ENCODE measurements at places on chromosomes 4 and X.

GRCh38 chr4:101282076-101282844 is 65.1 kb downstream of the PPP3CA start:
- peak; percentile 74 for DNase-seq

DNA sequence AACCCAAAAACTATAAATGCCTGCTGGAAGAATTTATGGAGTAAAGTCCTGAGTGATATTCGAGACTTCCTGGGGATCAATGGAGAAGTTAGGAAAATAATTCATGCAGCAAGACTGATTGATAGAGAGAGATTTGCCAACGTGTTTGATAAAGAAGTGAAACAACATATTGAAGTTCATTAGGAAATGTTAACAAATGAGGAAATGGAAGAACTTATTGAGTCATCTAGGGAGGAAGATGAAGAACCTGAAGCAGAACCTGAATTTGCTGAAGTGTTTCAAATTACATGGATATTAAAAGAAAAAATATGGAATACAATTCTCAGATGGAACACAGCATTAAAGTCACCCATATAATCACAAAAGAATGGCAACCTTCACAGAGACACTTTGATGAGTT is 39.0 kb downstream of the DDX60 start:
- DNase-seq: peak; percentile 3

DNA sequence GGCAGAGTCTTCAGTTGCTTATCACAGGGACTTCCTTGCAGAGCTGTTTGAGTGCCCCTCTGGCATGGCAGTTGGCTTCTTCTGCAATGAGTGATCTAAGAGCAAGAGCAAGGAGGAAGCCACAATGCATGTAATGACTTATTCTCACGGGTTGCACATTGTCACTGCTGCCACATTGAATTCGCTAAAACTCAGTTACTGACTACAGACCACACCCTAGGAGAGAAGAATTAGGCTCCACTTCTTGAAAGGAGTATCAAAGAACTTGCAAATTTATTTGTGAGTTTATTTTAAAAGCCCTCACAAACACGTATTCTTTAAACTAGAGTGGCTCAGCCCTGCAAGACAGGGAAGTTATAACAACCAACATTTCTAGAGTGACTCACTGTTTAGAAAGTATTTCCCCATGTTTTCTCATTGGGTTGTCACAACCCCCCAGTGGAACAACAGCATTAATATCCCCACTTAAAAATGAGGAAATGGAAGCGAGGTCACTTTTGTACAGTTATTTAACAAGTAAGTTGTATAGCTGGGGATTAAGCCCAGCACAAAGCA is 32.4 kb upstream of the RBPJ start:
- peak; percentile 87 for DNase-seq

DNA sequence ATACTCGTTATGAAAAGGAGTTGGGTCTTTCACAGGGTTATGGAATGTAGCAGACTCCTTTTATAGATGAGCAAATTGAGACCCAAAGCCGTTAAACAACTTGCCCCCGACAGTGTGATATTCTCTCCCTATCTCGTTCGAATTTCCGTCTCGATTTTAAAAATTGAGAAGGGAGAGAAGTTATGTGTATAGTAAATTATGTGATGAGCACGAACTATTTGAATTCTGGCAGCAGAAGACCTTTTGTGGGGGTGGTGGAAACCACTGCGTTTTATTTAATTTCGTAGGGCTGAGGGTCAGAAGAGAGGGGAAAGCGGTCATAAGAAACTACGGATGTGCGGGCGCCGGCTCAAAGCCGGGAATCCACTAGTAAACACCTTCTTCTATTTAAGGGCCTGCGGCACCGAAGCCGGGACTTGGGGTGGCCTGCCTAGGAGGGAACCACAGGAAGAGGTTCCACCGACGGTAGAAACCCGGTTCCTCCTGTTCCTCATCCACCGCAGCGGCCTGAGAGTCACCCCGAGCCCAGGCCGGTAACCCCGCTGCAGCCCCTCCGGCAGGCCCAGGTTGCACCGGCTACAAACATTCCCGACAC is 1.5 kb upstream of the DDX3X start:
- DNase-seq: peak; percentile 45

DNA sequence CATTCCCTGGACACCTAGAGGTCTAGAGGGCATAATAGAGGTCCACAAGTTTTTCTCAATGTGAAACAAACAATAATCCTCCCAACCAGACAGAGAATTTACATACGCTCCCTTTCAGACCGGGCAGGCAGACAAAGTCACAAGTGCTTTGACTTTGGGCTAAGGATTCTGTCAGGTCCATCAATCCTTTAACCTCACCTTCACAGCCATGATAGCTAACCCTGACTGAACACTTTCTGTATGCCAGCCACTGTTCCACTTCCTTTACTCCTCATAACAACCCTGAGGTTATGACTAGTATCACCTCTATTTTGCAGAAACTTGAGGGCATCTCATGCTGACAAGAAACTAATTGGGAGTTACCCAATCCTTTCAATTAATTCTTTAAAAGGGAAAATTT is 118.8 kb upstream of the AFF2 start:
- peak; percentile 12 for DNase-seq

DNA sequence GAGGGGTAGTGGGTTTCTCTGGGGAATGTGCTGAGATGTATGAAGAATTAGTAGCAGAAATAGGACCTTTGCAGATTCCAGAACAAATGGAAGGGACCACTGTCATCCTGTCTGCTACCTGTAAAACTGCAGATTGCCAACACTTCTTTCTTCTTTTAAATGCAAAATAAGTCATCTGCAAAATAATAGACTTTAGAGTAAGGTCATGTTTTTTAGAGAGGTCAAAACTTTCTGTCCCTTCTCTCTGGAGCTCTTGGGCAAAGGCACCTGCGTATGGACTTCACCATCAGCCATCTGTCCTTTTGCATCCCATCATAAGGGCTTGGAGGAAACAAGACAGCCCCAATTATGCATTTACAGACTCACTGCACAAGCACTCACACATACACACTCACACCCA is 121.1 kb upstream of the PPARGC1A start:
- DNase-seq: no peak

GRCh38 chr4:160546201-160546600 is 1443.3 kb downstream of the RAPGEF2 start:
- DNase-seq: no peak

- no peak for DNase-seq
Observed at GRCh38 chr4:16360694-16361262, 134.5 kb upstream of the TAPT1 start.

GRCh38 chrX:139844163-139844562 is 88.7 kb downstream of the ATP11C start:
- DNase-seq: no peak

- DNase-seq: no peak
Observed at GRCh38 chr4:128287141-128287870, at the start of gene PGRMC2. PGRMC2 (minus strand) TSS chr4:128287813; CDS start chr4:128287790, 23 bp downstream.

GRCh38 chr4:30601070-30601865 is 118.9 kb upstream of the PCDH7 start:
- no peak for DNase-seq

DNA sequence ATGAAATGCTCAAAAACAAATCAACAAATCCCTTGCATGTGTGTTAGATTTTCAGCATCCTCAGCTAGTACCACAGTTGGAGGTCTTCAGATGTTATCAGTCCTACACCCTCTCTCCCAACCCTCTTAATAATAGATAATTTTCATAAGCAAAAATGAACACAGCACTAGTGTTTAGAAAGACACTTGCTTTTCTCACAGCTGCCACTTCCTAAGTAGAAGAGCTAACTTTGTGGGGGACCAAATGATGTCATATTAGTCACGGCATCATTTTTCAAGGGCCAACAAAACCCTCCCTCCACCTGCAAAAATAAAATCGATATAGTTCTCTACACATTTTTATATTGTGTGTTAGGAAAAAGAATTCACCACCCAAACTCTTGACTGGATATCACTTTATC is 163.5 kb upstream of the GYPA start:
- no peak for DNase-seq

DNA sequence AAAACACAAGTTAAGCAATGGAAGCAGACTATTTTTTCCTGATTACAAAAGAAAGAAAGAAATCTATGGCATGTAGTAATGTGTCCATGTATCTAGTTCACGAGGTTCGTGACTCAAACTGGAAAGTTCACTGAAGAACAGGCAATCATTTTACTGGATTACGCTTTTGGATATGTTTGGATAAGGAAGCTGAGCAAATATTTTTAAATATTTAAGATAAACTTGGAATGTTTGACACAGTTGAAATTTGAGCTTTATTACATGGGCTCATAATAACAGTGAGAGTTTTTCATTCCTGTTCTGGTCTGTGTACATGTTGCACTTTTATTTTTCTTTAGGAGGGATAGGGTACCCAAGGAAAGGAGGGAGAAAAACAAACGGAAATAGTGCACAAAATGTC is 244.2 kb upstream of the GK2 start:
- DNase-seq: no peak

- DNase-seq: peak; percentile 68
Observed at GRCh38 chrX:129737916-129738315, 863 bp upstream of the XPNPEP2 start.

DNA sequence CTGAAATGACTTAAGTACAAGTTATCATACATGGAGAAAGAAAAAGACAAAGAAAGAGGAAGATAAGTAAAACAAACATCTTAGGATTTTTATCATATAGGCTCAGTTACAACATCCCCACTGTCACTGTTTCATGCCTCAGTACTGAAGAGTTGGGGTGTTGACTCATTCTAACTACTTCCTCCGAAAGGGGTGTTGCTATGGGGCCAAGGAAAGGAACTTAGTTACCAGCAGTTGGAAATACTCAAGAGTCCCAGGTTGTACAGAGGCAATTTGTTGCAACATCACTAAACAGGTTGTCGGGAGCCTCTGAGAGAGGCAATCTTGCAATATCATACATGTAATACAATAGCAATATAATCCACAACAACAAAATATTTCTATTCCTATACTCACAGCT is 1264.7 kb downstream of the PCDH7 start:
- DNase-seq: peak; percentile 5

DNA sequence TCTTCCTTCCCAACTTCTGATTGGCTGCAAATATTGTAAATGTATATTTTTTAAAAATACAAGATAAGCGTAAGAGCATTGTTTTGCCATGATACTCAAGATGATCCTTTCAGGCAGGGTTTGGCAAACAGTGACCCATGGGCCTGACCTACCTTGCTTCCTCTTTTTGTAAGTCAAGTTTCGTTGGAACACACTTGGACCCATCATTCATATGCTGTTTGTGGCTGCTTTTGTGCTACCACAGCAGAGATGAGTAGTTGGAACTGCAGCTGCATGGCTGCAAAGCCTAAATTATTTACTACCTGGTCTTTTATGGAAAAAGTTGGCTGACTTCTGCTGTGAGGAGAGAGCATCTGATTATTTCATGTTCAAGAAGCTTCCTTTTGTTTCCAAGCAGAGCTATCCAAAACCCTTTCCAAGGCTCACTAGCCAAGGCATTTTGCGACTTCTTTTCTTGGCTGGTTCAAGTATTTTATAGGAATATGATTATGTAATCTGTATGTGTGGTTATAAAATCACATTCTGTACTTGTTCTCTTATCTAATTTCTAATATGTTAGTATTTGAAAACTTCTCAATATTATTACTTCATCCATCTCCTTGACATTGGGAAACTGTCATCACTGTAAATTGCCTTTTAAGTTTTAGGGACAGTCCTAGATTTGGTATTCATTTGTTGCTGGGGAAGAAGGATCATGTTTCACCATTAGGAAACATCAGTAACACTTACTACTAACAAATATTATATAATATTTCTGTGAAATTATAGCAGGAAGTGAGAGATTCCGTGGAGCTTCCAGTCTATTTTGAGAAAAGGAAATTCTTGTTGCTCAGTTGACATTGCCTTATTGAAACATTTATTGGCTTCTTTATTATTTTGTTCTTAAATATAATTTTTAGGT is 109.2 kb downstream of the ARHGAP10 start:
- peak; percentile 56 for DNase-seq

- DNase-seq: no peak
Observed at GRCh38 chrX:20118065-20118824, 1.5 kb upstream of the MAP7D2 start.

- no peak for DNase-seq
Observed at GRCh38 chrX:123755107-123755506, 22.3 kb upstream of the THOC2 start.

GRCh38 chr4:8165374-8165896 is 6.8 kb upstream of the ABLIM2 start:
- no peak for DNase-seq
